ENCODE measurements at places on chromosomes 6 and 20. TPM values are rescaled to one million over a fixed set of nuclear protein-coding genes. Genes with fewer than 3 reads are reported as not detected.

Gene FKBP1C
- total RNA-seq: 0.79 TPM

Gene PGC
- 56.6 TPM for total RNA-seq

GRCh38 chr20:24690408-24690807 is 221.0 kb downstream of the SYNDIG1 start:
- H3K4me1 ChIP-seq: peaks cover 9% of the 10 kb centered on the region
- no peaks in the 10 kb centered on the region for H3K36me3 ChIP-seq
- DNase-seq: peak; percentile 15
- no peak overlapping the region for H3K27ac ChIP-seq

DNA sequence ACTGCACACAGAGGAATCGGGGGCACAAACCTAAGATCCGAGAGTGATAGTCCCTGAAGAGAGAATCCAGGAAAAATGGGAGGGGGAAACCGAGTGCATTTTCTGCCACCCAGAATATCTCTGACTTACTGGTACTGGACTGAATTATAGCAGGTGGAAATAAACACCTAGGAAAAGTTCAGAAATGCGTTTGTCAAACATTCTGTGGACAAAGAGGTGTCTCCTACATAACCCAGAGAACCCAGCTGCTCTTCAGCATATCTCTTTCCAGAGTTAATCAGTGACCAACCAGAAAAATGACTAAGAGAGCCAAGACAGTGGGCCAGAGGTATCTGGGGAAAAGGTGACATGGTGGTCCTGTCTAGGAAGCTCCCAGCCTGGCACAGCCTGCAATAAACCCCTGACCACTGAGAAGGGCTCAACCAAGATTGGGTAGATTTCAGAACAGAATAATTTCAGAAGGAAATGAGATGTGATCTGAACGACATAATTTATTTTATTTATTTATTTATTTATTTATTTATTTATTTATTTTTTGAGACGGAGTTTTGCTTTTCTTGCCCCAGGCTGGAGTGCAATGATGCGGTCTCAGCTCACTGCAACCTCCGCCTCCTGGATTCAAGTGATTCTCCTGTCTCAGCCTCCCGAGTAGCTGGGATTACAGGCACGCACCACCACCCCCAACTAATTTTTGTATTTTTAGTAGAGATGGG is 6.0 kb upstream of the VNN1 start:
- no peak for DNase-seq
- H3K4me1 ChIP-seq: peaks cover 7% of the 10 kb centered on the region

DNA sequence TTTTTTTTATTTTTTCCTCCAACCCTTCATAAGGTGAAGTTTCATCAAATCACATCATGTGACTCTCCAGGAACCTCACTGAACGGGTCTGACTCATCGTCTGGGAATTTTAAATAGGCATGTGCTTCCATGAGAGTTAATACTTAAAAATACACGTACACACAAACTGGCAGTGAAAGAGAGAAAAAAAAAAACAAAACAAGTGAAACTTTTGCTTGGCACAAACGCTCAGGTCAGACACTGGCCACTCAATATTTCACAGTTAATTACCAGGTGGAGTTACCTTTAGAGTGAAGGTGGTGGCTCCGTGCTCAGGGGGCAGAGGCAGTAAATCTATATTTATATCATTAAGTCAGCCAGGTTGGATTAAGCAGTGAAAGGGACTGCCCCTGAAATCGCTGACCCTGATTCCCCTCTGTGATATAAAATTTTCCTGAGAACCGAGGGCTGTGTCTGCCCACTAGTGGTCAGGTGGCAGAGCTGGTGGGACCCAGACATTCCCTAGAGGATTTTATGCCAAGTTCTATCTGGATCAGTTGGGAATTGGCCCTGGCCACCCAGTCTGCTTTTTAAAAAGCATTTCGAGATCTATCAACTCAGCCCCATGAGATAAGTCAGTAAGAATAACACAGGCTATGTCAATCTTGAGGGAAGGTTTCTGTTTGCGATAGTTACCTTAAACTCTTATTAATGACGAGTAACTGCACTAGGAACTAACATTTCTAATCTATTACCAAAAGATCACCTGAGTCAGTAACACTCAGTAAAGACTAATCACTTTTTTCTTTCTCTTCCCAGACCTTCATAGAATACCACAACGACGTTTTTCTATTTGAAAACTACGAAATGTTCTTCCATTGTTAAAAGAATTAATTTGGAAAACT is 259.1 kb downstream of the HDGFL1 start:
- no peaks in the 10 kb centered on the region for H3K36me3 ChIP-seq
- DNase-seq: no peak
- H3K27ac ChIP-seq: peak overlapping the region; percentile 76
- H3K27me3 ChIP-seq: no peaks in the 10 kb centered on the region

- peak within 1 kb of the TSS; percentile 93 for H3K4me3 ChIP-seq
- H3K27ac ChIP-seq: peak within 1 kb of the TSS; percentile 89
- no peaks in the 10 kb centered on the region for H3K36me3 ChIP-seq
- no peak for DNase-seq
- peaks cover 30% of the 10 kb centered on the region for H3K4me1 ChIP-seq
Observed at GRCh38 chr6:33620856-33621710, at the start of gene ITPR3. Gene ITPR3, plus strand, starts transcription at chr6:33621322. Its CDS starts 281 bp downstream, at chr6:33621603.

GRCh38 chr6:74632196-74632875 is 573.5 kb downstream of the COL12A1 start:
- no peaks in the 10 kb centered on the region for H3K36me3 ChIP-seq
- H3K27ac ChIP-seq: no peak overlapping the region
- no peak overlapping the region for H3K4me3 ChIP-seq
- H3K27me3 ChIP-seq: no peaks in the 10 kb centered on the region

Gene COQ3
- 7.3 TPM for total RNA-seq

GRCh38 chr6:25959890-25960536 is 2.6 kb upstream of the TRIM38 start:
- H3K4me3 ChIP-seq: no peak overlapping the region
- no peaks in the 10 kb centered on the region for H3K27me3 ChIP-seq
- DNase-seq: no peak
- H3K36me3 ChIP-seq: peaks cover 3% of the 10 kb centered on the region
- peaks cover 14% of the 10 kb centered on the region for H3K4me1 ChIP-seq
- no peak overlapping the region for H3K27ac ChIP-seq

Gene EYS
- total RNA-seq: 3.0 TPM

Gene PDE10A
- 10.8 TPM for total RNA-seq

Measured in type B pancreatic cell (in vitro differentiated cells).